ENCODE measurements at places on chromosomes 6 and 20.

GRCh38 chr6:24650365-24650764 is 4.4 kb upstream of the KIAA0319 start:
- DNase-seq: no peak

DNA sequence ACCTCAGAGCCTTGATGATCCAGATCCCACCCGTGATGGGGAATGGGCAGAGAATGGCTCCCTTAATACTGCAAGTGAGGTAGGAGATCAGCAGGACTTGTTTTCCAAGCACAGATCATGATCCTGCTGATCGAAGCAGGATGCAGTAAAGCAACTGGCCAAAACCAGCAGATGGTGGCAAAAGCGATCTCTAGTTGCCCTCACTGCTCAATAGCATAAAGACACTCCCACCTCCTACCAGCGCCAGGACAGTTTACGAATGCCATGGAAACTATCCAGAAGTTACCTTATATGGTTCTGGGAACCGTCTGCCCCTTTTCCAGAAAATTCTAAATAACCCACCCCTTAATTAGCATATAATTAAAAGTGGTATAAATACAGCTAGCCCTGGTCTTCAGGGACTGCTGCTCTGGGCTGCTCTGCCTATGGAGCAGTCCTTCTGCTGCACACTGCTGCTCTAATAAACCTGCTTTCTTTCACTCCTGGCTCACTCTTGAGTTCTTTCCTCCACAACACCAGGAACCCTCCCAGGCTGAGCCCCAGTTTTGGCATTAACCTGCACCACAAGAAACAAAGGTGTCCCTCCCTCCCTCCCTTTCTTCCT is 415.8 kb downstream of the PREX1 start:
- DNase-seq: no peak

DNA sequence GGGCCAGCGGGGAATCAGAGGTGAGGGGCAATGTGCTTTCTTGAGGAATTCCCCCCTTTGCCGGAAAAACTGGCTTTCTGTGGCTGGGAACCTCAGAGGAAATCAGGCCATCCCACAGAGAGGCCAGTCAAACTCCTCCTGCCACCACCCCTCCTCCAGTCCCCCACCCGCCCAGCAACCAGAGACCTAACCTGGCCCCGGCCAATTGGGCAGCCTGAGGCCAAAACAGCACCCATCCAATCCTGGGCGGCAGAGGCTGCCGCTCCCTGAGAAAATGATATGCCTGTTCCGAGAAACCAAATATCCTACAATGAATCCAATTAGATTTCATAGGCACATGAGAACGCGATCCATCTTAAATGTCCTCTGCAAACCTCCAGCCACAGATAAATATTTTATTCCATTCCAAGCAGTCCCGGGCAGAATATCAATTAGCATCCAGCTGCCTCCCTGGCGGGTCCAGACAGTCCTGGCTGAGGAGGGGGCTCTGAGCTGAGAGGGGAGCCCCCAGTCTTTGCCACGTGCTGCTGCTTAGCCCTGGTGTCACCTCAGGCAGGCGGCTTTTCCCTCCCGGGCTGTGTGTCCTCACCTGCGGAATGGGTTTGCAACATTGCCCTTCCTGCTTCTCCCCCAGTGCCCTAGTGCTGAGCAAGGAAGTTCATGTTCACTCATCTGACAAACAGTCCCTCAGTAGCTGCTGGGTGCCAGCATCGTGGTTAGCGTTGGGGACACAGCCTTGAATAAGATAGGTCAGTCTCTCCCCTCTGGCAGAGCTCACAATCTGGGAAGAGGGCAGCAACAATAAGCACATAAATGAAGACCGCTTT is 95.0 kb downstream of the DLGAP4 start:
- DNase-seq: no peak

DNA sequence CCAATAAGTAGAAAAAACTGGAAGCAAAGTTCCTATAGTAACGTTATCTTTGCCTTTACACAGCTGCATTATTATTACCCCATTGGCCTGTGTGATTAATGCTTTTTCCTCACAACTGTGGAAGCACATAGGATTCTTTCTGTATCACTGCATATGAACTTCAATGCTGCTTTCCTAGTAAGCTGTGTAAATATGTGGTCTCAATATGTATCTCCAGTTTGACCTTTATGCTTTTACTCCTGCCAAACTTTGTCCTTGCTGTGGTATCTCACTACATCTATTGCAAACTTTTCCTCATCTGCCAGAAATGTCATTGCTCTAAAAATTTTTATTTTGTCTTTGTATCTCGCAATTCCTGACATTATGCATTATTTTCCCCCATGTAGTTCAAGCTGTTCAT is 168.6 kb downstream of the ZFAND3 start:
- DNase-seq: no peak

GRCh38 chr20:57574954-57575353 is 14.0 kb downstream of the PCK1 start:
- no peak for DNase-seq

GRCh38 chr6:148342350-148343046 is at the start of gene SASH1:
SASH1 (plus strand) TSS chr6:148342838; CDS start chr6:148343068, 230 bp downstream.
- peak; percentile 66 for DNase-seq

GRCh38 chr20:17463711-17464110 is 67.5 kb downstream of the BFSP1 start:
- DNase-seq: no peak
